ENCODE measurements at places on chromosomes 2 and 18.
A peak's percentile ranks its signal among the peaks of the same experiment; 100 is the strongest.

- no peak overlapping the region for H3K4me3 ChIP-seq
- H3K4me1 ChIP-seq = peaks cover 11% of the 10 kb centered on the region
- H3K27ac ChIP-seq = no peak overlapping the region
- DNase-seq = no peak
- peaks cover 71% of the 10 kb centered on the region for H3K36me3 ChIP-seq
Observed at GRCh38 chr18:23200756-23201155, 65.5 kb downstream of the CABLES1 start.

DNA sequence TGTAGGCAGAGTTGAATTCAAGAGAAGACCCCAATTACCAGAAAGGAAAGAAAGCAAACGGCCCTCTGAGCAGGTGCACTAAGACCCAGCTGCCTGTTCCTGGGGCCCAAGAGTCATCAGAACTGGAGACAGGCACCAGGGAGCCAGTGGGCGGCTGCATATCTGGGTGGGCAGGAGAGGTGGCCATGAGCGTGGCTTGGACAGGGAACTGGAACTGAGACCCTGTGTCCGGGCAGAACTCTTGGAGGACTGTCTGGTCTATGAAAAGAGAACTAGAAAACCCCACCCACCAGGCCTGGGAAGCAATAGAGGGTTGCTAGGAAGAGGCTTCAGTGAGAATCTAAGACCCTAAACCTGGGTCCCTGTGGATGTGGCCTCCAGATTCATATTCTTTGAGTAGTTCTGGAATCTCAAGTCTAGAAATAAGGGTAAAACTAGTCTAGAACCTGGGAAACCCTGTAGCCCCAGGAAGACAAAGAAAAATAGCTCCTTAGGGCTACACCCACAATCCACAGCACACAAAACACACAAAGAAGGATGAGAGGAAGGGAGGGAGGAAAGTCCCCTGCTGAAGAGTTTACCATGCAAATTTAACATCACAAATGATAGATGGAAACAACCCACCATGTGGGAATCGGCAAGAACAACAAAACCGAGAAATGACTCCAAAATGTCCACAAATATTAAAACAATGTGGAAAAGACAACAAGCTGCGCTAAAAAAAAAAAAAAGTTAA is 147.0 kb downstream of the HDAC4 start:
- DNase-seq = no peak
- H3K4me3 ChIP-seq = no peak overlapping the region
- no peak overlapping the region for H3K27ac ChIP-seq
- H3K36me3 ChIP-seq = peaks cover 62% of the 10 kb centered on the region

GRCh38 chr2:20350041-20350712 is 467 bp downstream of the PUM2 start:
- peak overlapping the region; percentile 93 for H3K4me3 ChIP-seq
- peaks cover 39% of the 10 kb centered on the region for H3K36me3 ChIP-seq
- peaks cover 40% of the 10 kb centered on the region for H3K4me1 ChIP-seq

- no peak for DNase-seq
- H3K27me3 ChIP-seq = no peaks in the 10 kb centered on the region
- H3K4me1 ChIP-seq = peaks cover 61% of the 10 kb centered on the region
- no peak overlapping the region for H3K4me3 ChIP-seq
Observed at GRCh38 chr2:136210455-136210805, 92.5 kb upstream of the CXCR4 start.

- H3K36me3 ChIP-seq = no peaks in the 10 kb centered on the region
- no peaks in the 10 kb centered on the region for H3K4me1 ChIP-seq
- no peak overlapping the region for H3K27ac ChIP-seq
- no peaks in the 10 kb centered on the region for H3K27me3 ChIP-seq
- no peak for DNase-seq
Observed at GRCh38 chr2:59604123-59604522, 949.3 kb downstream of the BCL11A start.

- H3K4me1 ChIP-seq = no peaks in the 10 kb centered on the region
- H3K4me3 ChIP-seq = no peak overlapping the region
- H3K36me3 ChIP-seq = no peaks in the 10 kb centered on the region
- H3K27me3 ChIP-seq = peaks cover 3% of the 10 kb centered on the region
Observed at GRCh38 chr2:216717491-216717901, 22.1 kb upstream of the IGFBP5 start.

GRCh38 chr2:120866483-120867140 is 130.9 kb downstream of the GLI2 start:
- peaks cover 30% of the 10 kb centered on the region for H3K27me3 ChIP-seq
- H3K36me3 ChIP-seq = no peaks in the 10 kb centered on the region
- H3K4me1 ChIP-seq = no peaks in the 10 kb centered on the region
- no peak overlapping the region for H3K4me3 ChIP-seq
- H3K27ac ChIP-seq = no peak overlapping the region

DNA sequence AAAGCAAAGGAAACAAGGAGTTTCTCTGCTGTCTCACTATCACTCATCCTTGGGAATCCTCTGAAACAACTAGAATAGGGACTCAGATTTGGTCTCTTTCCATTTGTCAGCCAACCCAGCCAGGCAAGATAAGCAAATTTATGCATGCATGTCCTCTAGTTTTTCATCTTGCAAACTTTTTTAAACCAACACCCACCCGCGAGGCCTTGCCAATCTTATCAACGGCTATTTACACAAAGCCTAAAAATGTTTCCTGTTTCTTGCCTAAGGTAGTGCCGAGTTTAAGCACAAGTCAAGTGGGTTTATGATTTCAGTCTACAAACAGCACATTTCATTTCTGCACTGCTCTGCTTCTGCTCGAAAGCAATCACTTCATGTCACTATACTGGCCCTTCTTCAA is 240.9 kb downstream of the STK39 start:
- H3K27ac ChIP-seq = no peak overlapping the region
- H3K4me3 ChIP-seq = no peak overlapping the region
- peaks cover 16% of the 10 kb centered on the region for H3K4me1 ChIP-seq
- no peak for DNase-seq
- peaks cover 43% of the 10 kb centered on the region for H3K36me3 ChIP-seq

DNA sequence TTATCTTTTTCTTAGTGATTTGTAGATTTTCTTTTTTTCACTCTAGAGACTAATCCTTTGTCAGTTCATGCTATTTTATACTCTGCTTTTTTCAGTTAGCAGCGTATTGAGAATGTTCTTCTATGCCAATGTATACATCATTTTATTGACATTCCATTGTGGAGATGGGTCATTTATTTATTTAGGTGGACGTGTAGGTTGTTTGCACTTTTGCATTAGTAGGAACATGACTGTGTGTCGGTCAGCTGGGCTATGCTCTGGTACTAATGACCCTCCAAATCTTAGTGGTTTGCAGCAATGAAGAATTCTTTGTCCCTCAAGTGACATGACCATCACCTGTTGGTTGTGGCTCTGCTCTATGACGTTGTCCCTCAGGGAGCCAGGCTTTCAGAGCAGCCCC is 33.6 kb downstream of the HPCAL1 start:
- H3K27ac ChIP-seq = no peak overlapping the region
- H3K4me1 ChIP-seq = peaks cover 40% of the 10 kb centered on the region
- H3K27me3 ChIP-seq = no peaks in the 10 kb centered on the region
- H3K36me3 ChIP-seq = peaks cover 33% of the 10 kb centered on the region
- no peak for DNase-seq

GRCh38 chr2:57407772-57408201 is 638.8 kb upstream of the VRK2 start:
- no peak overlapping the region for H3K27ac ChIP-seq
- no peak overlapping the region for H3K4me3 ChIP-seq
- H3K4me1 ChIP-seq = no peaks in the 10 kb centered on the region
- DNase-seq = no peak

DNA sequence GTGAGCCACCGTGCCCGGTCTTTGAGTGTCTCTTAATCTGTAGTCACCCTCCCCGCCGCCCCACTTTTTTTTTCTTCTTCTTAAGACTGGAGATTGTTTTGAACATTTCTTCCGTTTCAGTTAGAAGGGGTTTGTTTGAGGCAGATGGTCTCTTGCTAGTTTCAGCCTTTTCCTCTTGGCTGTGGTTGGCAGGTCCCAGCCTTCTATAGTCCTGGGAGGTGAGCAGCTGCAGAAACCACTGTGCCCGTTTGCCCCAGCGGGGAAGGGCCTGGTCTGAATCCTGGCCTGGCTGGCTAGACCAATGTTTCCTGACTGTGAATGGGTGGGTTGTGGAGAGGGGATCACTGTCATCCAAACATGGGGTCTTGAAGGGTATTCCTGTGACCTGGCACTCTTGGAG is 30.1 kb upstream of the MCFD2 start:
- no peak for DNase-seq
- peaks cover 56% of the 10 kb centered on the region for H3K36me3 ChIP-seq
- peaks cover 44% of the 10 kb centered on the region for H3K4me1 ChIP-seq

DNA sequence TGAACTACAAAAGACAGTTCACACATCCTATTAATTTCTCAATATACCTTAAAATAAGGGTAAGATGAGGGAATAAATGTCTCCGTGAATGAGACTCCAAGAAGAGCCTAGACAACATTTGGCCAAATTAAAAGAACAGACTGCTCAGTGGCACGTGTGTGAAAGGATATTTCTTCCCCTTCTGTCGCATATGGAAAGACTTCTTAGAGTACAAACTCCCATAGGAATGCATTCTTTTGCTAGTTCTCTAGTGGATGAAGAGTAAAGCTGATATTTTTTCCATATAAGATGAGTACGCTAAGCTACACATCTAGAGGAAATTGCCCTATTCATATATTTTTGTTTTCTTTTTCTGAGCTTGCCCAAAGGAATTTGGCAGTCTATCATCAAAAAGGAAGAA is 710.0 kb upstream of the ID2 start:
- no peak overlapping the region for H3K27ac ChIP-seq
- peaks cover 2% of the 10 kb centered on the region for H3K4me1 ChIP-seq
- no peak overlapping the region for H3K4me3 ChIP-seq
- DNase-seq = no peak

DNA sequence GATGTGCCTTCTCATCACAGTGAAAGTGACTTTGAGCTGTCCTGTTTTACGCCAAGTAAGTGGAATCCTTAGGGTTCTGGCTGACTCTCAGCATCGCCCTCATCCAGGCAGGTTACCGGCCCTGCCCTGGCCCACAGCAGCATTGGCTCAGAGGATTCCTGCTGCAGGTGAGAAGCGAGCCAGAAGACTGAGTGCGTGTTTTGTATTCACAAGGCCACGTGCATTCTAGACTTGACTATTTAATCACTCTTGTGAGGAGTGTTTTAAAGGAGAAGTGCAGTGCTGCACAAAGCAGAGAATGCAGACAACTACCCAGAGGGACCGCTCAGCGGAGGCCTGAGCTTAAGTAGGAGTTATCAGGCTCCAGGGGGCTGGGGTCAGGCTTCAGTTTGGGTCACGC is 48.3 kb downstream of the LAMA3 start:
- H3K36me3 ChIP-seq = no peaks in the 10 kb centered on the region
- DNase-seq = no peak
- H3K27ac ChIP-seq = no peak overlapping the region
- H3K4me1 ChIP-seq = peaks cover 8% of the 10 kb centered on the region

- no peak for DNase-seq
- no peak overlapping the region for H3K4me3 ChIP-seq
- H3K4me1 ChIP-seq = peaks cover 1% of the 10 kb centered on the region
- no peak overlapping the region for H3K27ac ChIP-seq
Observed at GRCh38 chr2:46774499-46775228, 140.9 kb downstream of the MCFD2 start.

- H3K27ac ChIP-seq = no peak overlapping the region
- H3K36me3 ChIP-seq = no peaks in the 10 kb centered on the region
- DNase-seq = no peak
- peaks cover 9% of the 10 kb centered on the region for H3K4me1 ChIP-seq
- H3K4me3 ChIP-seq = no peak overlapping the region
- H3K27me3 ChIP-seq = peaks cover 5% of the 10 kb centered on the region
Observed at GRCh38 chr2:48249025-48249424, 280.9 kb upstream of the STON1 start.

DNA sequence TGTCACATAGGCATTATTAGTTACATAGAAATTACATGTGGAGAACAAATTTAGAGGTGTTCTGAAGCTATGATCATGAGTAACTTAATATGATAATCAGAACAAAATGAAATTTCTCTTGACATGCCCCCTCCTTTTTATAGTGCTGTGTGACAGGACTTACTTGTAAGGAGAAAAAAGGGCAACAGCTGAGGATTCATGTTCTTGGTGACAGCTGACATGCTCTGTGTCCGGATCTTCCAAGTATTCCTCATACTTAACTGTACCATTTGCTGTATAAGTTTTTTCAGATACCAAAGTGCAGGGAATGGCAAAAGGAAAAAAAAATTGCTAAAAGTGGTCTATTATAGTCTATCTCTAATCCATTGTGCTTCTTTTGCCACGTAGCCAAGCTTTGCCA is 3.5 kb upstream of the MYL1 start:
- no peaks in the 10 kb centered on the region for H3K27me3 ChIP-seq
- no peaks in the 10 kb centered on the region for H3K36me3 ChIP-seq
- no peak for DNase-seq
- H3K4me1 ChIP-seq = no peaks in the 10 kb centered on the region
